ENCODE measurements at places on chromosomes 11 and 22. TPM values are rescaled to one million over a fixed set of nuclear protein-coding genes. Genes with fewer than 3 reads are reported as not detected.
A peak's percentile ranks its signal among the peaks of the same experiment; 100 is the strongest.

DNA sequence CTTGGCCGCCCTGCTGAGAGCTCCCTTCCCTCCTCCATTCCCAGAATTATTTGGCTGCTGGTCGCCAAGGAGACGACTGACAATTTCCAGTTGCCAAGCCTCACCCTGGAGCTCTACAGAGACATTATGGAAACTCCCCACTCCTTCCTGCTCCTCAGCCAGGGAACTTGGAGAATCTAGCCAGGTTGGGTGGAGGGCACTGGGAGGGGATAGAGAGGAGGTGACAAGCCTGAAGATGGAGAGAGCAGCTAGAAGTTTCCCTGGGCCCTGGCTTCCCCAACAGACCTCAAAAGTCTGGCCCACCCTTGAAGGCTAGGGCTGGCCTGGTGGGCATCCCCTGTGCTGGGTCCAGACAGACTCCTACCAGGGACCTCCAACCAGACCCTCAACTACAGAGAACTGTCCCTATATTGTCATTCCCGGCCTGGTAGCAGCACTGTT, 6.7 kb upstream of the VSIG10L2 start:
- H3K36me3 ChIP-seq, result no peaks in the 10 kb centered on the region
- H3K27ac ChIP-seq, result no peak overlapping the region
- peaks cover 10% of the 10 kb centered on the region for H3K4me1 ChIP-seq
- DNase-seq, result peak; percentile 42
- H3K27me3 ChIP-seq, result no peaks in the 10 kb centered on the region
- H3K4me3 ChIP-seq, result no peak overlapping the region

DNA sequence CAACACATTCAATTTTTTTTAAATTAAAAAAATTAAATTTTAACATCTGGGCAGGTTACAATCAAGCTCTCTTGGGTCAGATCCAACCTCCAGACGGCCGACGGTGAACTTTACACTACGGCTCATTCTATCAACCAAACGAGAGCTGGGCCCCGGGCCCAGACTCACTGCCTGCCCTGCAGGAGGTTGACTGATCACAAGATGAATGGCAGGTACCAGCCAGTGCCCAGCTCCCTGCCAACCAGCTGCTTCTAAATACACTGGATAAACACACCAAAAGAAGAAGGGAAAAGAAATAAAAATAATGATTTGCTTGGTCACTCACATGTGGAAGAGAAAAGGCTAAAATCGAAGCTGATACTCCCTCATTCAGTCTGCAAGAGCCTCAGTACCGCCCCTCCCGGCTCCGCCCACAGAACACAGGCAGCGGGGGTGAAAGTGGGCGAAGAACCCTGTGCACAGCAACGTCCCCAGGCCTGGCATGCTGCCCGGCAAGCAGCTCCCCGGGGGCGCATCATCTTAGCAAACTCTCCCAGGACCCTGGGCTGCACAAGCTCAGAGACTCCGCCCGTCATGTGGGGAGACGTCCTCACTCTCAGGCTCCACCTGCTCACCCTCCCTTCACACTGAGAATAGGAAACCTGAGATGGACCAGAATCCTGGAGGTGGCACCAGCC, 303.4 kb downstream of the SHANK2 start:
- no peak for DNase-seq
- H3K36me3 ChIP-seq, result no peaks in the 10 kb centered on the region
- H3K4me3 ChIP-seq, result no peak overlapping the region

- H3K4me1 ChIP-seq, result no peaks in the 10 kb centered on the region
- no peaks in the 10 kb centered on the region for H3K36me3 ChIP-seq
- no peak for DNase-seq
- H3K4me3 ChIP-seq, result no peak overlapping the region
- no peaks in the 10 kb centered on the region for H3K27me3 ChIP-seq
These were observed 10.0 kb downstream of the CD6 start for GRCh38 chr11:60981515-60981914.

- H3K27ac ChIP-seq, result no peak overlapping the region
- no peaks in the 10 kb centered on the region for H3K36me3 ChIP-seq
- H3K27me3 ChIP-seq, result no peaks in the 10 kb centered on the region
- DNase-seq, result no peak
- no peak overlapping the region for H3K4me3 ChIP-seq
- H3K4me1 ChIP-seq, result no peaks in the 10 kb centered on the region
These were observed 901.2 kb downstream of the METTL15 start for GRCh38 chr11:29009426-29009825.

DNA sequence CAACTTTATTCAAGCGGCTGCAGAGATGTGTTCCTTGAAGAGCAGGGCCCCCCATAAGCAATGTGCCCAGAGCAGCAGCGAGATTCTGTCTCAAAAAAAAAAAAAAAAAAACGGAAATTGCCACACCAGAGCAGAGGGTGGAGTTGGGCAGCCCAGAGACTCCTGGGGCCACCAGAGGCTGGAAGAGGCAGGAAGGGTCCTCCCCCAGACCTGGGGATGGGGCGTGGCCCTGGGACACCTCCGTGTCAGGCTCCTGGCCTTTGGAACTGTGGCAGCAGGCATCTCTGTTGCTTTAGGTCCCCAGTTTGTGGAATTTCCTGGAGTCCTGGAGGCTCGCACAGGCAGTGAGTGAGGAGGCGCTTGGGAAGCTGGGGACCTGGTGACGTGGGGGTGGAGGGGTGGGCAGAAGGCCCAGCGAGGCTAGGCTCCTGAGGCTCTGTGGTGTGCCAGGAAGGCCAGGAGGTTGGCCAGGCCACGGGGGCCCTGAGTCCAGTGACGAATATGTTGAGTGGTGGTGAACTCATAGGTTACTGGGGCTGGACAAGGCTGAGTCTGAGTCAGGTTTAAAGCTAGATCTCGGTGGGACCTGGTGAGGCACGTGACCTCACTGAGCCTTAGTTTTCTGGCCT, 735.6 kb downstream of the BRD1 start:
- no peaks in the 10 kb centered on the region for H3K36me3 ChIP-seq
- no peak for DNase-seq

- no peaks in the 10 kb centered on the region for H3K36me3 ChIP-seq
- peaks cover 4% of the 10 kb centered on the region for H3K4me1 ChIP-seq
- DNase-seq, result no peak
- no peak overlapping the region for H3K27ac ChIP-seq
- H3K4me3 ChIP-seq, result no peak overlapping the region
These were observed 578.0 kb upstream of the CADM1 start for GRCh38 chr11:116082256-116082655.

GRCh38 chr11:85697747-85698146, 11.8 kb upstream of the CCDC89 start:
- no peaks in the 10 kb centered on the region for H3K36me3 ChIP-seq
- DNase-seq, result no peak
- H3K27me3 ChIP-seq, result no peaks in the 10 kb centered on the region
- no peak overlapping the region for H3K27ac ChIP-seq
- no peaks in the 10 kb centered on the region for H3K4me1 ChIP-seq

DNA sequence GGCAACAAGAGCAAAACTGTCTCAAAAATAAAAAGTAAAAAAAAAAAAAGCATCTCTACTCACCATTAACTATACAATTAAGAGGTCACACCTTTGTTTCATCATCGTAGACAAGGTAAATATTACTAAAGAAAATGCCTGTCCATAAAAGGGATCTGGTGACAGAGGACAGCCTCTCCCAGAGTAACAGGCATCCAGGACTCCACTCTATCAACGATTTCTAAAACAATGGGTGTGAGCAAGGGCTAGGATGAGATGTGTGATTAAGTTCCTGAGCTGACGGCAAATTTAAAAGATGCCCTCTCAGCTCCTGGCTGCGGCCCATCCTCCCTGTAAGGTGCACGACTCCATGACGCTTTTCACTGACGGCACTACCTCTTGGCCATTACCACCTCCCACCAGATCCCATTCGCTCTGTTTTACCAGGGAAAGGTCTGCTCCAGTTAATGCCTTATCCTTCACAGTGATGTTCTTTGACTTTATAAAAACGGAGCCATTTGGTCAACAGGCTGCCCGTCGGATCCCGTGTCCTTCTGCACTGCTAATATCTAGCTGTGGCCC, 2.3 kb upstream of the TMEM45B start:
- DNase-seq, result no peak
- H3K27me3 ChIP-seq, result peaks cover 8% of the 10 kb centered on the region
- H3K27ac ChIP-seq, result no peak overlapping the region
- H3K4me1 ChIP-seq, result no peaks in the 10 kb centered on the region
- H3K36me3 ChIP-seq, result no peaks in the 10 kb centered on the region

DNA sequence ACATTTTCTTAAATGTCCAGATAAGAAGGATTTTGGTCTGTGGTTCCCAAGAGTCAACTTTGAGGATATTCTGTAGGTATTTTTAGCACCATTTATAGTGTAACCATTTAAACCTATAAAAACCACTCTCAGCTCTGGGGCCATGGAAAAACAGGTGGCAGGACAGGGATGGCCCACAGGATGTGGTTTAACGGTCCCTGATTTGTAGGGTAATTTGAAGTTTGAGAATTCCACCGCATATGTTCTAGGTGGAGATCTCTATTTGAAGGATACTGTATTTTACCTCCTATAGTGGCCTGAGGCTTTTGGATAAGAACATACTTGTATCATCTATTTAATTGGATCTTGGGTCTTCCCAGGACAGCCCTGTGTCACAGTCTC, 62.4 kb upstream of the IGLL5 start:
- H3K36me3 ChIP-seq, result no peaks in the 10 kb centered on the region
- H3K27me3 ChIP-seq, result peaks cover 5% of the 10 kb centered on the region
- no peaks in the 10 kb centered on the region for H3K4me1 ChIP-seq

- peaks cover under 1% of the 10 kb centered on the region for H3K27me3 ChIP-seq
- H3K4me1 ChIP-seq, result peaks cover 9% of the 10 kb centered on the region
- DNase-seq, result no peak
- no peak overlapping the region for H3K27ac ChIP-seq
- H3K36me3 ChIP-seq, result no peaks in the 10 kb centered on the region
These were observed 7.9 kb downstream of the C11orf96 start for GRCh38 chr11:43950311-43950855.

DNA sequence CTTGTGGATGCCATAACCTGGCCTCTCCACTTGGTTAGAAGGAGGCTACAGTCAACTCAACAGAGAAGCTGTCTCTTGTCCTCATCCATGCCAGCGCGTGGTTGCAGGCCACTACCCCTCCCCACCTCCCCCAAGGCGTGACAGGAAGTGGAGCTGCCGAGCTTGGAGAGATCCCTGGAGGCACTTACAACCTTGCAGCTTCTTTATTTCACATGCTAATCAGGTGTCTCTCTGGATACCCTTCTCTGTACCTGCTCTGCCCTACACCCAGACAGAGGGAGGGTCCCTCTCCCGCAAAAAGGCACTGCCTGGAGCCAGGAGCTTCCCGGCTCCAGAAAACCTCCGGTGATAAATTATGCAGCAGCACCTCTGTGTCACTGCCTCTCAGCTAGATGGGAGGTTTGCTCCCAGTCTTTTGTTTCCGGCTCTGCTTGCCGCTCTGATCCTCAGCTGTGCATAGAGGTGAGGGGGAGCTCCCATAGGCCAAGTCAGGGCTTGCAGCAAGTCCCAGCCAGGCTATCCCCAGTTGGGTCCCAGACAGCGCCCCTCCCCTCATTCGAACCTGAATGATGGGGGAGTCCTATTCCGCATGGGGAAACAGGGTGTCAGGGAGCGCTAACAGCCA, 5.7 kb downstream of the LRP4 start:
- peak overlapping the region; percentile 55 for H3K27ac ChIP-seq
- peaks cover 15% of the 10 kb centered on the region for H3K4me1 ChIP-seq
- peak; percentile 77 for DNase-seq
- H3K36me3 ChIP-seq, result no peaks in the 10 kb centered on the region
- H3K4me3 ChIP-seq, result peak overlapping the region; percentile 56

Gene OOSP2
- total RNA-seq, result not detected

Gene LDHAL6A
- total RNA-seq, result not detected

Gene C22orf31
- not detected for total RNA-seq

Gene PAK1
- total RNA-seq, result 142 TPM

Gene ALG9
- 23.5 TPM for total RNA-seq

Gene CYTH4
- total RNA-seq, result not detected

Gene OR52A5
- 0.11 TPM for total RNA-seq

Gene SSTR3
- total RNA-seq, result 0.22 TPM

Gene DMC1
- total RNA-seq, result 7.1 TPM

Gene RTN4RL2
- total RNA-seq, result 23.7 TPM
